ENCODE measurements at places on chromosomes 2 and 18.

DNA sequence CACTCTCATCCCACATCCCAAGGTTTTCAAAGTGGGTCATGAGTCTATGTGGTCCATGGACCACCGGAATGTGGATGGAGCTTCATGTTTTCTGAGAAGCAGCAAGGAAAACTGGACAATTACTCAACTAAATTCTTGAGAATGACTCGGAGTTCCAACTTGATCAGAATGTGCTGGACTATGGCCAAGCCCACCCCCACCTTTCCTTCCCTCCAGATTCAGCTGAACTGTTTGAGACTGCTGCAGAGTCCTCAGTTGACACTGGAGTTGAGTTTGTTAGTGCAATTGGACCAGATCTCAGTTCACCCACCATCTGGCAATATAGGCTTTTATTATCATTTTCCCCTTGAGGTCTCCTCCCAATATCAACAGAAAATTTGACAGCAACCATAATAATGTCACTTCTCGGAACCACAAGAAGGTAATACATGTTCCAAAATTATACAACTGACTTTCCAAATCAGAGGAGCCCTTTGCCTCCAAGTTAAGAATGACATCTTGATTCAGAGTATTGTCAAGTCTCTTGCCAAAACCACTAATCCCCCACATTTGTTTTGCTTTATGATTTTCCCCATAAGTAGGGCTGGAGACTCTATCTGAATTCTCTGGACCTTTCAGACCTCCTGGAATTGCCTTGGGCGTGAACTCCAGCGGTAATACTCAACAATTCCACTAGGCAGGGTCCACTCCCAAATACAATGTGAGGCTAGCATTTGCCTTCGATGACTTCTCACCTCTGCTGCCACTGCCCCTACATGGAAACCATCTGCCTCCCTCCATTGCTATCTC is 8.8 kb downstream of the COL4A4 start:
- DNase-seq, result no peak

GRCh38 chr18:74778191-74778847 is 180.6 kb downstream of the ZNF407 start:
- peak; percentile 57 for DNase-seq

- no peak for DNase-seq
Measured at GRCh38 chr18:23451011-23451410, 2.1 kb upstream of the RIOK3 start.

DNA sequence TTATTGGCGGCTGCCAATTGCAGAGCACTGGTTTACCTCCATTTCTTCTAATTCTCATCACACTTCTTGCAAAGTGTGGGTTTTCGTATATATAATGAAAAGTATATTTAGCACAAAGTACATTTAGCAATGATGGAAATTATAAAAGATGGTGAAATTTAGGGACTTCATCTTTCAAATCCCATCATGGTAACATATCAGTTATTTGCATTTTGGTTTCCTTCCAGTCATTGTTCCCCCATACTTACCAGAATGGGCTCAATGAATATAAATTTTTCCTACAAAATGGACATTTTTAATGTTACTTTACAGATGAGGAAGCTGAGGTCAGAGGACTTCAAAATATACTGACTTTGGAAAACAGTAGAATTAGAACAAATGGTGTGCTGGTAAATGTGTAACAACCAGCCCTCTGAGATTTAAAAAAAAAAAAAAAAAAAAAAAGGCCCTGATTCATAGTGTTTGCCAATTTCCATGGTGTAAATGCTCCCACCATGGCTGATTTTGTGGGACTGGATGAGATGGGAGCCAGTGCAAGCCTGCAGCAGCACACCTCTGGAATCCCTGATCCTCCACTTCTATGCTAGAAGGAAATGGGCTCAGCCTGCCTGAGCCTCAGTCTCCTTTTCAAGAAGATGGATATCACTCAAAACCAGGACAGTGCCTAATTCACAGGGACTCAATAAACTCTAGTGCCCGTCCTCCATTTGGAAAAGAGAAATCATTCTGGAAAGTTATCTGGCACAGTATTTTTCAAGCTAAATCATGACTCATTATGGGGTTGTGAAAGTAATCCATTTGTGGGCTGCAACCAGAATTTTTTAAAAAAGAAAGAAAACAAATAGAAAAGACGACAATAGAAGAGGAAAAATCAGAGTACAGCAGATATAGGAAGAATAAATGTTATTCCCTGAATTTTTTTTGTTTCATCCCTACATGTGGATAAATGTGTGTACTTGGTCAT is 34.0 kb downstream of the LBH start:
- DNase-seq, result peak; percentile 22

- no peak for DNase-seq
Measured at GRCh38 chr2:165251366-165251765, 12.2 kb downstream of the SCN2A start.

GRCh38 chr2:163469561-163469962 is 266.2 kb downstream of the FIGN start:
- no peak for DNase-seq

DNA sequence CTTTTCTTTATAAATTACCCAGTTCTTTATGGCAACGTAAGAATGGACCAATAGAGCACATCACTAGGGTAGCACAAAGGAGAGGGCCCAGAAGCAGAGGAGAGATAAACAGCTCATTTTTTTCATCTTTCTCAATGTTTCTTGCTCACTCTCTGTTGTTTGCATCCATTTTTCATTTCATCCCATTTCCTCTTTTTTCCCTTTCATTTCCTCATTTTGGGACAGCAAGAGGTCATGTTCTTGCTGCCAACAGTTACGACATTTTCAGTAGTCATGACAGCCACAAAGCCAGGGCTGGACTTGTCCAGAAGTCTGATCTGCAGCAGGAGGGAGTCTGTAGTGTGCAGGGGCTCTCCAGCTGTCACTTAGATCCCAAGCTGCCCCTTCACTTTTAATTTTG is 52.7 kb upstream of the CYP1B1 start:
- no peak for DNase-seq

DNA sequence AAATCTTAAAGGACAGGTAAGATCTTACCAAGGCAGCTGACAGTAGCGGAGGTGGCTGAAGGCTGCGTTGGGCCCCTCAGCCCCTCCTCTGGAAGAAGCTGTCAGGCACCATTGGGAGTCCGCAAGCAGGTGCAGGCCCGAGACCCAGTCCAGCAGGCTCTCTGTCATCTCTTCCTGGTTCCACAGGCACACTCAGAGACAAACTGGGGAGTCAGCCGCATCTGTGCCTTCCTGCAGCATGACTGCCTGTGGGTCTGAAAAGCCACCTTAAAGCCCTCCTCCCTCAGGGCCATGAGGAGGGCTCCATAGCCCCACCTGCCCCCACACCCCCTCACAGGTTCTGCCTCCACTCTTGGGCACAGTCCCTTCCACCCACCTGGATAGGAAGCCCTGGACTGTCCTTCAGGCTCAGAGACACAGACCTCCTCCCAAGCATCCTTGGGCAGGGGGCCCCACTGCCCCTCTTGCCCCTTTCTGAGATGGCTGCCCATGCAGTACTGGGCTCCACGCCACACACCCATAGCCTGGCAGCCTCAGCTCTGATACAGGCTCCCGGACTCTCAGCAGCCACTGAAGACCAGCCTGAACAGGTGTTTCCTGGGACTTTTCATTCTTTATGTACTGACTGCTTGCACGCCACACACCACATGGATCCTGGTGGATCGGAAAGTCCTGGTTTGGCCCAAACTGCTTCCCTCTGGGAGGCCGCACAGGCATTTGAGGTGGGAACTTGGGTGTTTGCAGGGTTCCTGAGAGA is 239.8 kb downstream of the SEPTIN10 start:
- no peak for DNase-seq

DNA sequence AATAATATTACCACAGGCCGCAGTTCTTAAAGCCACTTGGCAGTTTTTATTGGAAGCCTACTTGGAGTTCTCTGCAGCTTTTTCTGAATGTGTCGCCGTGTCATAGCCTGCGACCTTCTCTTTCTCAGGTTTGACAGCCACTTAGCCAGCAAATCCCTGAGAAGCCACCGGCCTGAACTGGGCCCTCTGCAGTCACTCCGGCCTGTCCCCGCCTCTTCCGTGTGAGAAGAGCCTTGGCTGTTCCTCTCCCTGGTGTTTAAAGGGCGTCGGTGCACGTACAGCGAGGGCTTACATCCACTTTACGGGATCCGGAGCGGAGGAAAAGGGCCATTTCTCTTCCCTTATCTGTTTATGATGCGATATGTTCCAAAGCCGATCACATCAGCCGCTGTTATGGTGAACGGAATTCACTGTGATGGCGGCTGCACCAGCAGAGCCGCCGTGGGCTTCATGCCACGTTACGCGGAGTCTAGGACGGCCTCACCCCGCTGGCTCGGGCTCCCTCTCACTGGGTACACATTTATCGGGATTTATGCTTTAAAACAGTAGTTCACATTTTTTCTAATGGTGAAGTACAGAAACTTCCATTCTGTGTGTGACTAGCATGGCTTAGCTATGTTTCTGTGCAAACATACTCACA is 66.8 kb downstream of the GBX2 start:
- DNase-seq, result no peak

GRCh38 chr2:85987266-85988174 is 98.7 kb upstream of the ST3GAL5 start:
- no peak for DNase-seq

- no peak for DNase-seq
Measured at GRCh38 chr2:58871469-58872142, 630.5 kb upstream of the FANCL start.

- no peak for DNase-seq
Measured at GRCh38 chr2:203625701-203626100, 80.7 kb upstream of the CD28 start.

GRCh38 chr2:33123216-33123615 is 176.5 kb downstream of the LTBP1 start:
- peak; percentile 86 for DNase-seq

DNA sequence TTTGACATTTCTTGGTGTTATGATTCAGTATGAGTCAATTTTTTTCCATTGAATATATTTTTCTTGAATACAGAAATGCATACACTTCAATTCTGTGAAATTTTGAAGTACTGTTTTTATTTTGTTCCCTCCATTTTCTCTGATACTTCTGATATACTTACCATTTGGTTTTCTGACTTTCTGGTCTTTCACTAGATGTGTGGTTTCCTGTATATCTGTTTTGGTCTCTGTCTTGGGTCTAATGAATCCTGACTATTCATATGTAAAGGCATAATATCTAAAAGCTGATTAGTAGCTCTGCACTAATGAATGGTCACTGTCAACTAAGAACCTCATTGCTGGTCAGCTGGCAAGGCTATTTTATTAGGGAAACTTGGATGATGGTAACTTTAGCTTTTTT is 345.6 kb downstream of the GRB14 start:
- no peak for DNase-seq

DNA sequence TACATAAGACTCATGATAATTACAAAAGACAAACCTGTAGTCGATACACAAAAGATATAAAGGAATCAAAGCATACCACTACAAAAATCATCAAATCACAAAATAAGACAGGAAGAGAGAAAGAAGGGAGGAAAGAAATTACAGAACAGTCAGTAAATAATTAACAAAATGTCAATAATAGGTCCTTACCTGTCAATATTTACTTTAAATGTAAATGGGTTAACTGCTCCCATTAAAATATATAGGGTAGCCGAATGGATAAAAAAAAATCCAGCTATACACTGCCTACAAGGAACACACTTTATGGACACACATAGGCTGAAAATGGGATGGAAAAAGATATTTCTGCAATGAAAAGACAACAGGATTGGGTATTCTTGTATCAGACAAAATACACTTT is 163.7 kb downstream of the PIEZO2 start:
- no peak for DNase-seq

DNA sequence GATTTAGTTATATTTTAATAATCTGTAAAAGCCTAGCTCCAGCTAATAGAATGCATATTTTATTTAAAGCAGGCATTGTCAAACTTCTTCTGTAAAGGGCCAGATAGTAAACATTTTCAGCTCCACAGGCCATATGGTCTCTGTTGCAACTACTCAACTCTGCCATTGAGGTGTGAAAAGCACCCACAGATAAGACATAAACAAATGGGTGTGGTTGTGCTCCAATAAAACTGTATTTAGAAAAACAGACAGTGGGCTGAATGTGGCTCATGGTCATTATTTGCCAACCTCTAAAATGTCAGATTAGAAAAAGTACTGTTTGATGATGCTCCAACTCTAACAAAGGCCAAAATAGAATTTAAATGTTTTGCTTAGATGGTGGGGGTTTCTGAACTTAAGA is 519.9 kb downstream of the RNF144A start:
- DNase-seq, result no peak

- no peak for DNase-seq
Measured at GRCh38 chr2:225064928-225065327, 22.7 kb upstream of the DOCK10 start.

GRCh38 chr2:98172951-98173350 is 86.0 kb downstream of the VWA3B start:
- DNase-seq, result no peak

DNA sequence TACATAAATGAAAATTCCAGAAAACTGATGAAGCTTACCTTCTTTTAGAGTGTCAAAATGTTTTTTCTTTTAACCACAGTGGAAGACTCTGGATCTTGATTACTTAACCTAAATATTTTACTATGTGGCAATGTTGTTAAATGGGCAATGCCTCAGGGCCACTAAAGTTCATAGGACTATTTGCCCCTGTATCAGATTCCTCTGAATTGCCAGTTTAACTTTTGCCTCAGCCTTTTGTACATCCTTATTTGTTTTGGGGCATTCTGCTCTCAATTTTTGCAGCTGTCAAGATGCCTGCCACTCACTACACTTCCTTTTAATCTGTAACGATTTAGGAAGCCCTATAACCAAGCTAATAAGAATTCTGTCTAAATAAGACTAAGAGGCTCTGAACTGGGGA is 31.7 kb upstream of the SERTAD2 start:
- DNase-seq, result no peak

DNA sequence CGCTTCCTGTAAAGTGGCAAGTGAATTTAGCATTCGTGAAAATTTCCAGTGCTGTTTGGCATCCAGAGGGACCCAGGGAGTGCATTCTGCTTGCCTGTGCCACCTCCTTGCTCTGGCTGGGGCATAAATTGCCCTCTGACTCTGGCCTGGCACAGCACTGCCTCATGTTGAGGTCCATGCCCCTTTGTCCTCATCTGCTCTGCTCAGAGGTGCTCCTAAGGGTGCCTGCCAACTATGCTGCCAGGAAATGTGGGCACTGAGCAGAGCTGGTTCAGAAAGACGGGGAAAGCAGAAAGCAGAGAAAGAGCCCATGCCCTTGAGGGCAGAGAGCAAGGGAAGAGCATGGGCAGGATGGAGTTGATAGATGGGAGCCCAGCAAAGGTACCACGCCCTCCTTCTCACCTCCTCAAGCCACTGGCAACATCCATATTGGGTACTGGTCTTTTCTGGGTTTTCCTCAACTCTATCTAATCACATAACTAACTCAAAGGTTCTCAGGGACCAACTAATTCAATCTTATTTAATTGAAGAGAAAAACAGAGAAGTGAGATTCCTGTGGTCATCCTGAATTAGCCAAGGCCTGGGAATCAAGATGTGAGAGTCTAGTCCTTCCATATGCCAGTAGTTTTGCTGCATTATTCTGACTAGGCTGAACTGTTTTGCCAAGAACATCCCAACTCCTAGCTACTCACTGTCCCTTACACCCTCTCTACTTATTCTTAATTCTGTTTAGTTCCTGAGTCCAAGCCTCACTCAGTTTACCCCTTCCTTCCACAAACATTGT is 441.5 kb upstream of the TNP1 start:
- DNase-seq, result no peak

Data from mammary epithelial cell (primary cell).